ENCODE measurements at places on chromosomes 11 and 22.

DNA sequence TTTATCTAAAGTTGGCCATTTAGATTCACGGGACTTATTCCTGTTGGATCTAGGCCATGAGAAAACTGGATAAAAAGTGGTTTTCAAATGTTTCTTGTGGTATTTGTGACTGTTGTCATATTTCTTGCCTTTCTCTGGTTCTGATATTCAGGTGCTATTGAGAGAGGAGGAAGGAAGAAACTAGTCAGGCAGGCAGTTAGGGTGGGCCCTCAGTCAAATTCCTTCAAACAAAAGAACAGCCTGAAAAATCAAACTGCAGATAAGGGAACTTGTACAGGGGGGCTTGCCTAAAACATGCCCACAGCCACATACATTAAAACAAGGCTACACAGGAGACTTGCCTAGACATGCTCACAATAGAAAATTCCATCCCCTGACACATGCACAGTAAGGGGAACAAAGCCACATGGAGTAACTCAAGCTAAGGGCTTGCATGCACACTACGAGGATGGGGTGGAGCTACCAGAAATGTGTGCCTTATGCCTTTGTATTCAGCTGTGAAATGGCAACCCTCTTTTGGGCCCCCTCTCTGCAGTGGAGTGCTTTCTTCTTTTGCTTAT is 18.2 kb downstream of the NCR3LG1 start:
- no peak for DNase-seq

- DNase-seq, result no peak
These were observed 384.1 kb downstream of the LARGE1 start for GRCh38 chr22:33535937-33536875.

DNA sequence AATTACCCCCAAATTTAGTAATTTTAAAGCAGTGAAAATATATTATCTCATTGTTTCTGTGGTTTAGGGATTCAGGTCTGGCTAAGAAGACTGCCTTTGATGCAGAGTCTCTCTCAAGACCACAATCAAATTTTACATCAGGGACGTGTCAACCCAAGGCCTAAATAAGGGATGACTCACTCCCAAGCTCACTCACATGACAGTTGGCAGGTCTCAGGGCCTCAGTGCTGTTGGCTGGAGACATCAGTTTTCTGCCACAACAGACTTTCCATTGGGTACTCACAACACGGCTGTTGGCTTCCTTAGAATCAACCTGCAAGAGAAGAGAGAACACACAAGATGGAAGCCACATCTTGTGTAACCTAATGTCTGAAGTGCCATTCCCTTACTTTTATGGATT is 377.3 kb downstream of the FAM181B start:
- DNase-seq, result peak; percentile 10

- no peak for DNase-seq
These were observed 242.2 kb downstream of the DCDC1 start for GRCh38 chr11:31127290-31127689.

DNA sequence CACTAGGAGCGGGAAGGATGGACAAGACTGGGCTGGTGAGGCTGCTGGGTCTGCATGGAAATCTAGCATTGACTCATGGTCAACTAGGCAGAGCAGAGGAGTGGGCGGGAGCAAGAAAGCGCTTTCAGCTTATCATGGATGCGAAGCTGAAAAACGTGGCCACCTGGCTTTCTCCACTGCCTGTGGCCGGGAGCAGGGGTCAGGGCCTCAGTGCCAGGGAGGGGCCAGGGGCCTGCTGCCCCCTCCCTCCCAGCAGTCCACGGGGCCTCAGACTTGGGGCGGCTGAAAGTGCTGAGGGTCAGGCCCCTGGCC is 45.5 kb downstream of the ALX4 start:
- DNase-seq, result no peak

DNA sequence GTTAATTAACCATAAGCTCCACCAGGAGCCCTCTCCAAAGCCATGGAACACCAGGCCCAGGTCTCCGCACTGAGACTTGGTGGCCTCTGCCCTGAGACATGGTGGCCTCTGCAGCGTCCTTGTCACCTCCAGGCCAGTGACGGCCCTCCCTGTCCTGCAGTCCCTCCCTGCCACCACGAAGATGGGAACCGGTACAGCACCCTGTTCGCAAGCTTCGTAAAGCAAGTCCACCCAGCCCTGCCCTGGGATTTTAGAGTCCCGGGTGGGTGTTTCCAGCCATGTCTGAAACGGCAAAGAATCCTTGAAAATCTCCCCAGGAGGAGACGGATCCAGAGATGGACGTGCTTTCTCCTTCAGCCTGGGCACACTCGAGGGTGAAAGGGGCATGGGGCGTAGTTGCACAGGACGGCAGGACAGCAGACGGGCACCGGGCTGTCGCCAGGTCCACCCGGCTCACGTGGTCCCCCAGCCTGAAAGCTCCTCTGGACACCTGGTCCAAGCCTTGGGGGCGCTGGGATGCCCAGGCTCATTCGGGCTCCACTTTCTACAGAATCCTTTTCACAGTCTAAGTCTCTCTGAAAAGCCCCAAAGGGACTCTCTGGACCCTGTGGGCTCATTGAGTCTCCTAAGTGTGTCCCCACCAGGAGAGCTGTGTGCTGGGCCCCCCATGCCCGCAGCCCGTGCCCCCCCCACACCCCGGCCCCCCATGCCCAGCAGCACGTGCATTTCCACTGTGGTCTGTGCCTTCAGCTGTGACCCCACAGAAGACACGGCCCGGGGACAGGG is 456.2 kb downstream of the BRD1 start:
- no peak for DNase-seq
